ENCODE measurements at places on chromosomes 3 and 15.

DNA sequence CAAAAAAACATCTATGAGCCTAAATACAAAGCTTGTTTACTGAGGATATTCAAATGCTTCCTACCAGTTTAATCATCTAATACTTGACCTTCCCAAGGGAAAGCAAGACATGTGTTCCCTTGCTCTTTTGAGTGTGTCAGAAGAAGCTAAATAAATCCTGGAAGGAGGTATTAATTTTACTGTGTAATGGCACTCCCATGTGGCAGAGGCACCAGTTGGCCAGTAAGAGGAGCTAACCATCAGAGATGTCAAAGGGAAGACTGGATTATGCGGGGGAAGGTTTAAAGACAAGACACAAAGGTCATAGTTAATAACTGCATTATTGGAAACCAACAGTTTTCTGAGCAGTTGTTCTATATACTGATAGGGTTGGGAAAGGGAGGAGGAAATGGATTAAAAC, 125.1 kb downstream of the SUCLG2 start:
- DNase-seq, result no peak

DNA sequence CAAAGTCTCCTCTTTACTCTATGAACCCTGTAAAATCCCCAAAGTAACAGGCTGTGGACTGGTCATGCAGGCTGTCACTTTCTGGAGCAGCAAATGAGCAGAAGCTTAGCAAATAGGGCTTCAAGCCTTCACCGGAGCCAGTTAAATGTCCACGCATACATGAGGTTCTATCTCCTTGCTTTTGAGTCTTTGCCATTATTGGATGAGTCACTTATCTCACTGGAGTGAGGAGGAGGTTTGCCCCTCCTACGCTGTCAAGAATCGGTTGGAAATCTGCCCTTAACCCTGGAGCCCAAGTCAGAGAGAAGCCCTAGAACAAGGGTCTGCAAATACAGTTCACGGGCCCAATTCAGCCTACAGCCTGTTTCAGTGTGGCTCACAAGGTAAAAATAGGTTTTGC, 126.1 kb upstream of the CTNNB1 start:
- DNase-seq, result no peak

GRCh38 chr3:37310666-37311050, 136.3 kb upstream of the LRRFIP2 start:
- DNase-seq, result no peak

DNA sequence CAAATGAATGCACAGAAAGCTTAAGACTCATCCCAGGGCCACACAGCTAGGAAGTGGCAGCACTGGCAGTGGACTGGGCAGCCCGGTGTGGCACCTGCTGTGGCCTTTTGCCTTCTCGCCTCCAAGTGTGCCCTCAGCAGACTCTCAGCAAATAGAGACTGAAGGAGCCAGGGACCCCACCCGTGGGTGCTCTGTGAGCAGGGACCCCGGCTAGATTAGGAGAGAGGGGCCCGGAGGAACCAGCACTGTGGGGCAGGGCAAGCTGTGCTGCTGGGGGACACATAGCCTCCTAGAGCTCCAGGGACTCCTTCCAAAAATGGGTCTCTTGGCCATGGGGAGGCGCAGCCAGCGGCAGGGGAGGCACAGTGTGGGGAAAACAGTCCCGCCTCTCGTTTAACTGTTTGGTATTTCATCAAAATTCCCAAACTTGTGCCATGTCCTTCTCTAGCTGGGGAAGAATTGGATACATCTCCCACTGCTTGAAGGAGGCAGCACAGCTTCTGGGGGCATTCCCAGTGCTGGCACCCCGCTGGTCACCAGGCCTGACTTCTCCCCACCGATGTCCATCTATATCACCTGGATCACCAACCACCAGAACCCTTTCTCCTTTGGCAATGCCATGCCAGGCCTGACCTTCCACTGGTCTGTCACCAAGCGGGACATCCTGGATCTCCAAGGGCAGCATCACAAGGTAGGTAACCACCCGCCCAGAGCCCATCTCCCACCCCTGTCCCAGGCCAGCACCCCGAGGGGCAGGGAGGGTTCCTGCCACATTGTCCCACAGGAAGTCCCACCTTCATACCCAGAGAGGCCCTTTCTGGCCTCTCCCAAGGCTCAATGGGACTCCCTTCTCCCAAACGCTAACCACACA, 12.0 kb upstream of the TXNRD3 start:
- no peak for DNase-seq

Measured in activated T-cell treated with anti-CD3 and anti-CD28 coated beads for 4 hours (primary cell).